Substantia nigra (tissue), 51 donors: ENCODE measurements at places on chromosomes 1 and 21.

GRCh38 chr1:228982637-228983036 is 247.4 kb downstream of the RHOU start:
- DNase-seq = no peak

DNA sequence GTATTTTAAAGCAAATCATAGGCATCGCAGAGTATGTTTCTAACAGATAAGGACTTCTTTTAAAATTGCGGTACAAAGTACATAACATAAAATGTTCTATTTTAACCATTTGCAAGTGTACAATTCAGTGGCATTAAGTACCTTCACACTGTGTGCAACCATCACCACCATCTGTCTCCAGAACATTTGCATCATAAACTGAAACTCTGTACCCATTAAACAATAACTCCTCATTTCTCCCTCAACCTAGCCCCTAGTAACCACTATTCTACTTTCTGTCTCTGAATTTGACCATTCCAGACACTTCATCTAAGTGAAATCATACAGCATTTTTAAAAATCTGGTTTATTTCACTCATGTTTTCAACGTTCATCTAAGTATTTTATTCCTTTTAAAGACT is 16.6 kb upstream of the ATF3 start:
- no peak for DNase-seq

- DNase-seq = no peak
Observed at GRCh38 chr1:100400404-100400803, 48.1 kb downstream of the CDC14A start.

DNA sequence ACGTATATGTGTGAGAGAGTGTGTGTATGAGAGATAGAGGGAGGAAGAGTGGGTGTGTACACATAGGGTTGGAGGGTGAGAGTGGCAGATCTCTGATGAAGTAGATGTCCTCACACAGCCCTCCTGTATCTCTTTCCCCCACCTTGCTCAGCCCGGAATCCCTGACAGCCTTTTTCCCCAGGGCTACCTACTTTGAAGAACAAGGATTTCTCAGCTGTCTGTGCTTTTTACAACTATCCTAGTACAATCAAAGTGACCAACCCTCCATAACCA is 29.1 kb upstream of the CADM3 start:
- no peak for DNase-seq

- no peak for DNase-seq
Observed at GRCh38 chr21:16323596-16323995, 593.8 kb downstream of the USP25 start.

GRCh38 chr1:210882414-210883221 is 251.3 kb downstream of the KCNH1 start:
- DNase-seq = no peak
